ENCODE measurements at places on chromosomes 3 and 15.

GRCh38 chr3:9721015-9721699, 10.4 kb upstream of the BRPF1 start:
- DNase-seq = no peak

DNA sequence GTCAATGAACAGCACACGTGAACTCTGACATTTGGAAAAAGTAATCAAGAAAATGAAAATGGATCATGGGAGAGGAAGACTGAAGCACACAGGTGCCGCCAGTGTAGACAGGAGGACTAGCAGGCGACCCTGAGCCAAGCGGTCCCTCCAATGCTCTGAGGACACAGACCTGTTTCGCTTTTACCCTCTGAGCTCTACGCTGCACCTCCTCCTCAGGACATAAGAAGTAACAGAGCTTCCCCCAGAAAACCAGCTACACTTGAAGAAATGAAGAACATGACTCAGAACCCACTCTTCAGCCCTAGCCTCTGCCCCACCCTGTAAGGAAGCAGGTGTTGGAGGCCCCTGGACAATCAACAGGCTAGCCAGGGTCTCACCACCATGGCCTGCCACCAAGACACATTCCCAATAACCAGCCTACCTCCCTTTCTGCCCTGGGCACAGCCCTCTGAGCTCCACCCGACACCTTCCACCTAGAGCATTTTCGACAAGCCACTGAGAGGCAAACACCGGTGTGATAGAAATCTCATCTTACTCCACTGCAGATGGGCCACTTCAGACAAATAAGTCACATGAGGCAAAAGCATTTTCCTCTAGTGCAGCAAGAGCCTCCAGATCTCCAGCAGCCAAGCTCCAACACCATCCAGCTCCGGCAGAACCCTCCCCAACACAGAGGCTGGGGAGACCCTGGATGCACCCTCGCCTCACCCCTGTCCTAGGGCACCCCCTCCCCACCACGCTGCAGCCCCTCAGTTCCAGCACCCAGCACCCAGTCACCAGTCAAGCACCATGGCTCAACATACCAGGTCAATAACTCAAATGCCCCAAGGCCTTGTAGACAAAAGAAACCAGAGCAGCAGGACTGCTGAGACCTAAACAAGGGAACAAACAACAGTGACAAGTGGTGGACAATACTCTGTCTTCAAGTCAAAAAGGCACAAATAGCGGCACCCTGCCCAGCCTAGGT, 11.4 kb downstream of the FAM174B start:
- DNase-seq = no peak

DNA sequence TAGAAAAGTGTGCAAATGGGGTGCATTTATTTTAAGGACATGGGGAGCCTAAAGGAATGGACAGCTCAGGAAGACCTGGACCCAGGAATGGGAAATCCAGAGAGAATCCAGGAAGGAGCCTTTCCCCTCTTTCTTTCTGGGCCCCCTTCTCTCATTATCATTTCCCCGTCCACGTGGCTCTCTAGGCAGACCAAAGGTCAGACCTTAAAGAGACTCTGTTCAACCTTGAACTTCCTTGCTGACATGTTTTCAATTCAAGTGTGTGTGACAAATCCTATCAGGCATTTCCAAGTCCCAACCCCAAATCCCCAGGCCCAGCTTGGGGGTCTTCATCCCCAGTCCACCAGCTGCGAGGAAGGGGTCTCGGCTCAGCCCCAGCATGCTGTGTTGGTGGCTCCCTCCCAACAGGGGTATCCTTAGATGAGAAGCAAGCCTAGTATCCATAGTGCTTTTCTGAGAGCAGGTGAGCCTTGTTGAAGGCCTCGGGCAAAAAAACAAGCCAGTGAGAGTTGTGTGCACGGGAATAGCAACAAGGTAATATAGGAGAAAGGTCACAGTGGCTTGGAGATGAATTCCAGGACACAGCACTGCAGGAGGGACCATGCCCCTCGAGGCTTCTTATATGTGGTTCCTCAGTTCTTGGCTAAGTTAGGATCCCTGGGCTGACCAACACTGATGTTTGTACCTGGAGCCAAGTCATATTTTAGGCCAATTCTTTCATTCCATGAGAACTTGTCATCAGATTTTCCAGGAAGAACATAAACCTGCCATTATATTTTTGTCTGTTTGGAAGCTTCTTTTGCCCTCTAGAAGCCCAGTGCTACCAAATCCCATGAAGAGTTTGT, 130.0 kb downstream of the ASB7 start:
- no peak for DNase-seq

DNA sequence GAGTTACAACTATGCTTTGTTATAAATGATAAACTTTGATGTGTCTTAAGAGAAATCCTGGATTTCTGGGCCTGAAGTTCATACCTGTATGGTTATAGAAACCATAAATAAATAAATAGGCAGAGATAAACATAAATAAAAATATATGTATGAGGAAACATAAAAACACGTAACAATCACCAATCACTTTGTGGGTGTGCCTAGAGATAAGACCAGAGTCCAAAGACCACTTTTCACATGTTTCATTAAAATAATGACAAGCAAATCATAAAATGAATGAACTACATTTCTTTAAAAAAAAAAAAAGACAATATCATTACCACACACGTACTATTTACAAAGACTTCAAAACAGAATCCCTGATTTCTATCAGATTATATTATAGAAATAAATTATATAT, 14.1 kb downstream of the PIK3R4 start:
- DNase-seq = no peak

DNA sequence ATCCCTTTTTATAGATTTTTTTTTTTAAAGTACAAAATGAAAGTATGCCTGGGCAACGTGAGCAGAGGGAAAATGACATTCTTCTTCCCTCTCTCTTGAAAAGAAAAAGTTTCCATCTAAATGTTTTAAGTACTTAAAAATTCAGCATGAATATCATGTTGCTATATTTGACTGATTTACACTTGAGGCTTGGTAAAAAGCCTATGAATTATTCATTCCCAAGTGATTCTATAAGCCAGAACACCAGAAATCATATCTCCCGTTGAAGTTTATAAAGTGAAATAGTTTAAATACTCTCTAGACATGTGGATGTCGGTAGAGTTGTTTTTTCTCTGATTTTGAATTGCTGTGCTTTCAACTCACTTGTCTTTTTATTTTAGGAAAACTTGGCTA, 276.2 kb upstream of the RARB start:
- no peak for DNase-seq

GRCh38 chr15:69311319-69311721, 12.6 kb downstream of the PAQR5 start:
- no peak for DNase-seq
